CD4-positive, alpha-beta memory T cell (primary cell): ENCODE measurements at places on chromosomes 1 and 21.

DNA sequence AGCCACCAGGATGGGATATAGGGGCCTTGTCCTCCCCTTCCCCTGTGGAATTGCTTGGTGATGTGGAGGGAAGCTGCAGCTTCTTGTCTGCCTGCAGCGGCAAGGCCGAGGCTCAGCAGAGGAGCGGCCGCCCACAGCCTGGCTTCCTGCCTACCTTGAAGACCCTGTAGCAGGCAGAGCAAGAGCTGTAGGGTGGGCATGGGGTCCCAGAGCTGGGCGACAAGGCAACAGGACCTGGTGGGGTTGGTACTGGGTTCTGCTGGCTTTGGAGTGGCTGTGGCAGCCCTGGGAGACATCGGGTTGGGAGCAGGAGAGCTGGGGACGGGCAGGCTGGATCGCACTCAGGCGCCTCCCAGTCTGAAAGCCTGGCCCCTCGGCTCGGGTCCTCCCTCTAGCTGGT is 5.7 kb upstream of the GPR153 start:
- no peak for DNase-seq

DNA sequence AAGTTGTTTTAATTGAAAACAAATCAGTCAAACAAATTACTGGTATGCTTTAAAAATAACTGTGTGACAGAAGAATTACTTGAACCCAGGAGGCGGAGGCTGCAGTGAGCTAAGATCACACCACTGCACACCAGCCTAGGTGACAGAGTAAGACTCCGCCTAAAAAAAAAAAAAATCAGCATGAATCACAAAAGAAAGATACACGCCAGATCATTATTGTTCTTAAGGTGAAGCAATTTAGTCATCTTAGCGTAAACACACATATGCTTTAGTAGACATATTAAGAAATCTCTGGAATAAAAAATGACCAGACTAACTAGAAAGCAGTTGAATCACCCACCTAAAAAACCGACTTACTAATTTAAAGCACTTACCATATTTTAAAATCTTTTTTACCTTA is 20.2 kb downstream of the RERE start:
- no peak for DNase-seq

- DNase-seq = no peak
Observed at GRCh38 chr1:89938171-89939055, 56.5 kb upstream of the ZNF326 start.

- no peak for DNase-seq
Observed at GRCh38 chr21:42262831-42263231, 43.9 kb downstream of the ABCG1 start.

DNA sequence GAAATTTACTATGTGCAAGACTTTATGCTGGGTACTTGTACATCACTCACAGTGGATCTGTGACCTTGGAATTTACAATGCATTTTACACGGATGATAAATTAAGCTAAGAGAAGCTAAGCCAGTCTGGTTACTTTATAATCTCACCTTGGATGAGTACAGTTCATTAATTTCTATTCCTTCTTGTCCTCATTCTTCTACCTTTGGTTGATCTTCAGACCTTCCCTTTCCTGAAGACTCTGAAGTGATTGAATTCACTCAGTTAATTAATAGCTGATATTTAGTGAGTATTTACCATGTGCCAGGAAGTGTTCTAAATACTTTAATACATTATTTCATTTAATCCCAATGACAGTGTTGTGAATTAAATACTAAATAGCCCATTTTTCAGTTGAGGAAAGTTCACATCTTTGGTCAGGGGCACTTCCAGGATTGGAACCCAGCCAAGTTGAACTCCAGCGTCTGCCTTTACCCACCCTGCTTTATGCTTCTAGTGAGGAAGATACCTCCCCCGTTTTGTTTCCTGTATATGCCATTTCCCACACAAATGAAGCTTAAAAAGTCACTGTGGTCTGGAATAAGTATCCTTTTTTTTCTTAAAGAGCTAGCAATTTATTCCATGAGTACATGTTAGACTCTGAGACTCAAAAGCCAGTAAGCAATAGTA is 146.6 kb downstream of the TLR5 start:
- DNase-seq = no peak

GRCh38 chr1:56754708-56755479 is 64.3 kb downstream of the FYB2 start:
- DNase-seq = no peak

DNA sequence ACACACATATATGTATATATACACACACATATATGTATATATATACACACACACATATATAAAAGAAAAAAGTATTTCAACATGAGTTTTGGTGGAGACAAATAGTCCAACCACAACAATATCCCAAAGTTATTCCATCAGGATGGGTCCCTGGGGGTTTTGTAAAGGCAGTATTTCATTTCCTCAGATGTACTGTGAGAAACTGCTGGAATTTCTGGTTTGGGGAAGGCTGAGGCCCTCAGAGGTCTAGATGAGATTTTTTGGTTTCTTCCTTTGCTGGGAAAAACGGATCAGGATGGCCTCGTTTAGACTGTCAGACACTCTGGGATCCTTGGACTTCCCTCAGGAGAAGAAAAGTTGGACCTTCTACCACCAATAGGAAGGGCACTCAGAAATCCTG is 36.5 kb upstream of the TENT5B start:
- DNase-seq = no peak

DNA sequence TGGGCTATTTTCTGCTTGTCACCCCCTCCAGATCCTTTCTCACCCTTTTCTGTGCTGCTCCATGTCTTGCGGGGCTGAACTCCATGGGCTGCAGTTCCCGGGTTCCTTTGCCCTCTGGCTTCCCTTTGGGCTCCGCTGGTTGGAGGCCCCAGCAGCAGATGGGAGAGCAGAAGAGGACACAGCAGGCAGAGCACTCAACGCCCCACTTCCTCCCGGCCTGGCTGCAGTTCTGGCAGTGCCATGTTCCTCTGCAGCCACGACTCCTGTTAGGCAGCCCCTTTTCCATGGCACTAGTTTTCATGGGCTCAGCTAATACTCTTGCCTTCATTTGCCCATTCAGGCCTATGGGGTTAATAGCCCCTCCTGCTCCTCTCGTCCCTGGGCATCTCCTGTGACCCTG is 127.1 kb downstream of the TENT5C start:
- DNase-seq = no peak

- peak; percentile 87 for DNase-seq
Observed at GRCh38 chr1:23777979-23778814, at the start of gene PITHD1. PITHD1 (plus strand) TSS chr1:23778418; CDS start chr1:23778516, 98 bp downstream.

GRCh38 chr1:63624911-63625310 is 31.7 kb downstream of the PGM1 start:
- DNase-seq = no peak

DNA sequence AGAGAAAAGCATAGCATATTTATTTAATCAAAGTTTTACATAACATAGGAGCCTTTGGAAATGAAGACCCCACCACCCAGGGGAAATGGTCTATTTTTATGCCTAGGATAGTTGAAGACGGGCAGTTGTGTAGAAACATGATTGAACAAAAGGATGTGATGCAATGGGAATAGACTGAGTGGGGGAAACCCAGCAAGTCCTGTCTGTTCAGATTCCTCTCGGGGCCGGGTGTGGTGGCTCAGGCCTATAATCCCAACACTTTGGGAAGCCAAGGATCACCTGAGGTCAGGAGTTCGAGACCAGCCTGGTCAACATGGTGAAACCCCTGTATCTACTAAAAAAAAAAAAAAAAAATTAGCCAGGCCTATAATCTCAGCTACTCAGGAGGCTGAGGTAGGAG is 298.3 kb downstream of the MATN1 start:
- no peak for DNase-seq

DNA sequence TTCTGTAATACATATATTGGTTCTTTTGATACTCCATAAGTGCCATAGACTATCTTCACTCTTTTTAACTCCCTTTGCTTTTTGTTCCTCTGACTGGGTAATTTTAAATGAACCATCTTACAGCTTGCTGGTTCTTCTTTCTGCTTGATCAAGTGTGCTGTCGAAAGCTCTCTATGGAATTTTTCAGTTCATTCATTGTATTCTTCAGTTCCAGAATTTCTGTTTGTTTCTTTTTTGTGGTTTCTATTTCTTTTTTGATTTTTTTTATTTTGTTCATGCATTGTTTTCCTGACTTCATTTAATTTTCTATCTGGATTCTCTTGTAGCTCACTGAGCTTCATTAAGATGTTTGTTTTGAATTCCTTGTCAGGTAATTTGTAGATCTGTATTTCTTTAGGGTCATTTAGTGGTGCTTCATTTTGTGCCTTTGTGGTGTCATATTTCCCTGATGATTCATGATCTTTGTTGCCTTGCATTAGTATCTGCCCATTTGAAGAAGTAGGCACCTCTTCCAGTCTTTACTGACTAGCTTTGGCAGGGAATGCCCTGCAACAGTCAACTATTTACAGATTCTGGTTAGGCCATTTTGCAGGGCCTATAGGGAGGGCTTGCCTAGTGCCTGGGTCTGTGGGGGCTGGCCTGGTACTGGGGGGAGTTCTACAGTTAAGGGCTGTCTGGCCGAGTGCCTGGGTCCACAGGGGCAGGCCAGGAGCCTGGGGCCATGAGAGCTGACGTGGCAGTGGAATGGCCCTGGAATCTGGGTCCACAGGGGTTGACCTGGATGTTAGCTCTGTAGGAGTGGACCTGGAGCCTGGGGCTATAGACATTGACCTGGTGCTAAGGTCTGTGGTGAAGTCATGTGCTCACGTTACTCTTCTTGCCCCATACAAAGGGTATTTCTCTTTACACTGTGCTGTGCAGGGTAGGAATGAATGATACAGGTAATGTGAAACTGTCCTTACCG is 89.7 kb downstream of the MAGI3 start:
- no peak for DNase-seq

DNA sequence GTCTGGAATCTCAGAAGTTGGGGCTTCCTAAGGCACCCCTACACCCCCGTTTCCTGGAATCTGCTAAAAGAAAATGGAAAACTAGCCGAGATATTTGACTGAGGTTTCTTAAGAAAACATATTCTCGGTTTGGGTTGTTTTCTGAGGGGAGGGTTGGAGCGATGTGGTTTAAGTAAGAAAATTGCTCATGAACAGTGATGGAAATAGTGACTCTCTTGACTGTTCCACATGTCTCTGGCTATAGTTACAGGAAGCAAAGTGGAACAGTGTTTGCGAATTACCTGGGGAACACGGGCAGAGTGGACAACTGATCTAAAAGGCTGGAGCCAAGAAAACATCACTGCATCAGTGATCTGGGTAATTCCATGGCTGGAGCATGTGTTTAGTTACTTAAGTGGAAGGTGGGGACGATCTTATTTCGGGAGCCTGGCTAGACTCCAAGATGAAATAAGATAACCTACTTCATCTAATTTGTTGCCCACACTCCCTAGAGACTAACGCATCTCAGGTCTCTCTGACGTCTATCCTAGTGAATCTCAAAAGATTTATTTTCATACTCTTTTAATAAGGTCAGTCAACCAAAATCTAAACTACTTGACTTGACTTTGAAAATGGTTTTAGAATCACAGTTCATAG is 92.4 kb downstream of the KCNJ15 start:
- DNase-seq = no peak

GRCh38 chr1:213374369-213374768 is 323.3 kb downstream of the RPS6KC1 start:
- no peak for DNase-seq

DNA sequence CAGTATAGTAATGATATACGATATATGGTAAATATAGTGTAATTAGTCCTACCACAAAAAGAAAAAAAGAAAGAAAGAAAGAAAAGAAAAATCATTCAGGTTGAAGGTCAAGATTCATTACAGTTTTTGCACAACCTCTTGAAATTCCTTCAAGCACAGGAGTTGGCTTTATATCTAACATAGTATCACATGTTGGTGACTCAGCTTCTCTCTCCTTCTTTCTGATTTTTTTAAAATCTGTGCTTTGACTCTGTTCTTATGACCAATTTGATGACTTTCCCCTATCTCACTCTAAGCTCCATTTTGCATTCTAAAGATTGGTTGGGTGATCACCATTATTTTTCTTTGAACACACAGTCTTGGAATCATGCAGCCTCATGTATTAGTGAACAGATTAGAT is 148.2 kb upstream of the COL11A1 start:
- no peak for DNase-seq

DNA sequence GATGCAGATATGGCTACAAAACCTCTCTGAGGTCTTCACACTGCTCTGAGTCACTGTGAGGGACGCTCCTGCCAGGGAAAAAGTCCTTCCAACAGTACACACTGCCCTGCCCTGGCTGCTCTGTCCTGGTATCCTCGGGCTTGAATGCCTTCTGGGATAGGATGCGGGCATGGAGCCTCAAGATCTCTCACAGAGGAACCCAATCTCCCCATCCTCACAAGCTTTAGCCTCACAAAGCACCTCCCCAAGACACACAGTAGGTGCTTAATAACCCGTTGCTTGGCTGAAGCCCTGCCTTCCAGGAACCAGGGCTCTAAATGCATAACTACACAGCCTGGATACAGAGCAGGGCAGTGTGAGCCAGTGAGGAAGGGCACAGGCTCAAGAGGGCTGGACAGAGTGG is 9.2 kb downstream of the RAP1GAP start:
- DNase-seq = no peak

DNA sequence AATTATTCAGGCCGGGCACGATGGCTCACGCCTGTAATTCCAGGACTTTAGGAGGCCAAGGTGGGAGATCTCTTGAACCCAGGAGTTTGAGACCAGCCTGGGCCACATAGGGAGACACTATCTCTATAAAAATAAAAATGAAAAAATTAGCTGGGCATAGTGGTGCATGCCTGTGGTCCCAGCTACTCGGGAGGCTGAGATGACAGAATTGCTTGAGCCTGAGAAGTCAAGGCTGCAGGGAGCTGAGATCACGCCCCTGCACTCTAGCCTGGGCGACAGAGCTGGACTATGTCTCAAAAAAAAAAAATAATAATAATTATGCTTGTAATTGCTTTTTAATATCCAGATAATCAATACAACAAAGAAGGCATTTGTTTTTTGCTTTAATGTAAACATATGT is 91.3 kb downstream of the RIPK4 start:
- no peak for DNase-seq

DNA sequence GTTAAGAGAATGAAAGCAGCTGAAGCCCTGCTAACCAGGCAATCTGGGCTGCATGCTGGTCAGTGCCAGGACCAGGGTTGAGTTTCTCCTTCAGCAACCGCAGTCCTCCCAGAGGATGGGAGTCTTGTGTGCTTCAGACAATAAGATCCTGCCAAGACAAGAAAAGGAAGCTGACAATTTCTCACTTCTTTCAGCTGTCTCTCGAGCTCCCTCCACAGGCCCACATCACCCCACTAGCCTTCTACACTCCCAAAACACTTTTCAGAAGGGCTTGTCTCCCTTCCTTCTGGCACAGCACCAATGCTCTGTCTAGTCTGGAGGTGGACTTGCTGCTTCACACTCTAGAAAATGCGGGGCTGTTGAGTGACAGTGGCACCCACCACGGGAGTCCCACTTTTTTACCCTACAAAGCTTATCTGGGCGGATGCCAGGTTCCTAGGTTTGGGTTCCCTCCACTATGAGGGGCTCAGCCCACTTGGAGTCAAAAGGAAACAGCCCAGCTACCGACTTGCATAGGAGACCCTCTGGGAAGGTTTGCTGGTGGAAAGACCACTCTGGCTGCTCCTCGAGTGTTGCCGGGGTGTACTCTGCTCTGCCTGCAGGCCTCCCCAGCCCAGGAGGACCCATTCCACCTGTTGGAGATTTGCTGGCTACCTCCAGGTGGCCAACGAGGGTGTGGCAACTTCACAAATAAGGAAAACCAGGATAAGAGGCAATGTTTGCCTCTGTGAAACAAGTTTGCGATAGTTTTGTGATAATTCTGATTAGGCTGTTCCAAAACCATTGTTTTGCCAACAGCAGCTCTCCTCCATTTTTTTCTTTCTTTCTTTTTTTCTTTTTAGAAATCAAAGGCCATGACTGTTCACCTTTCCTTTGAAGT is 68.9 kb downstream of the TENT5C start:
- peak; percentile 65 for DNase-seq
